ENCODE measurements at places on chromosomes 6 and 20.

GRCh38 chr6:49257549-49257948 is 205.5 kb downstream of the MMUT start:
- no peak for DNase-seq

DNA sequence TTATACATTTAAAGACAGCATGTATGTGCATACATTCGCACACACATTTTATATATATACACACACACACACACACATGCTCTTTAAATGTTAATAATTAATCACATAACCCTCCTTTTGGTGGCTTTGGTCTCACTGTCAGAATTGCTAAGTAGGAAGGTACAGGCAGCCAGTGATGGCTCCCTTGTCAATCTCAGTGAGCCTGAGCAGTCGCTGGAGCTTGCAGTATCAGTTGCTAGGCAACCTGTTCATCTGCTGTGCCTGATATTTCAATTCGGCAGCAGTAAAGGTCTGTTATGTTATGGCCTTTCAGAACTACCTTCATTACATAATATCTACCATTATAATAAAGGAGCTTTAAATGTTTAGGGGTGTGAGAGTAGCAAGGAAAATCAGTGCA is 374.3 kb downstream of the LMBRD1 start:
- no peak for DNase-seq

- DNase-seq = no peak
Measured at GRCh38 chr6:8400663-8401062, 34.7 kb downstream of the SLC35B3 start.

DNA sequence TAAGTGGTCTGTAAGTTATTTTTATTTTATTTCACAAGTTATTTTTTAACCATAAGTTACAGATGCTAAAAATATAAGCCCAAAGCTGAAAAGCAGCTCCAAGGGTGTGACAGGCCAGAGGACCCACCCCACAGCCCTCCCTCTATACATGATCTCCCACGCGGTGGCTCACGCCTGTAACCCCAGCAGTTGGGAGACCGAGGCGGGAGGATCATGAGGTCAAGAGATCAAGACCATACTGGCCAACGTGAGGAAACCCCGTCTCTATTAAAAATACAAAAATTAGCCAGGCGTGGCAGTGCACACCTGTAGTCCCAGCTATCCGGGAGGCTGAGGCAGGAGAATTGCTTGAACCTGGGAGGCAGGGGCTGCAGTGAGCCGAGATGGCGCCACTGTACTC is 32.2 kb downstream of the COL11A2 start:
- no peak for DNase-seq

- DNase-seq = no peak
Measured at GRCh38 chr6:23179994-23180393, 610.6 kb downstream of the HDGFL1 start.

DNA sequence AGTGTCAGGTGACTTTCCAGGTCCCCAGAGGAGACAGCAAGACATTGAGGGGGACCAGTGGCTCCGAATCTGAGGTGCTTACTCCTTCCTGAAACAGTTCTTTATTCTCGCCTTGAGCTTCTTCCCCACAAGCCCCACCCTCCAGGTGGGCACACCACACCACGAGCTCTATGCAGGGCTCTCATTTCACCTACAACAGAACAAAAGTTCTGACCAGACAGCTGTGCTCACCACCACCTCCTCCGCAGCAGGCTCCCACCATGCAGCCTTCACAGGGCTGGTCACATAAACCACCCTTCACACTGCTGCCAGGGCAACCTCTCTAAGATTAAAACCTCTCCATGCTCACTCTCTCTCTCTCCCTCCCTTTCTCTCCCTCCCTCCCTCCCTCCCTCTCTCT is 384.5 kb upstream of the ARID1B start:
- no peak for DNase-seq

- no peak for DNase-seq
Measured at GRCh38 chr20:45630371-45630770, 713 bp downstream of the WFDC9 start.

DNA sequence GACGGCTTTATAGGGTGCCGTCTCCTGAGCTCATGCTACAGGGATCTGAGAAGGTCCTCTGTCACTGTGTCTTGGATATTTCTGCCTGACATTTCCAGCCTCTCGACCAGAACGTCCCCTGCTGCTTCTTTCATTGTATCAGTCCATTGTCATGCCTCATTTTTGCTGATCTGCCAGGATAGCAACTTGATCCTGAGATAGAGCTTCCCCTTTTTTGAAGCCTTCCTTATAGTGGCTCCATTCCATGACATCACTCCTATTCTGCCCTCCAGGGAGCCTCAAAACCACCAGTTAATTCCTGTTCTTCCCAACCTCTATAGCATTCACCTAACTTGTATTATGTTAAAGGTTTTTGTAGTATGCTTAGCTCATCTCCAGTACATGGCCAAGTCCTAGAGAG is 431.8 kb upstream of the NOX3 start:
- no peak for DNase-seq

- DNase-seq = no peak
Measured at GRCh38 chr20:11697055-11697454, 220.6 kb upstream of the BTBD3 start.

DNA sequence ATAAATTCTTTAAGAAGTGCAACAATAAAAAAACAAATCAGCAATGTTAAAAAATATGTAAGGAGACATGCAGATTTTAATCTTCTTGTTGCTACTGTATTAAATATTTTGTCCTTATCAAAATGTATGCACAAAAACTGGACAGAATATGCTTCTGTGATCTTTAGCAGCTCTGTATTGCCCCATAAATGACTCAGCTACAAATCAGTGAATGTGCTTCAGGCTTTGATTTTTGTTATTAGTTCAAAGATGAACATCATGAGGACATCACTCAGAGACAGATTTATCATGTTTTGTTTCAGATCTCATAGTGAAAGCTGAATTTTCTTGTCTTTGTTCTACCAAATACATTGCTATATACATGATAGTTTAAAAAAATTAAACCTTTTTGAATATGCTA is 312.4 kb downstream of the GRIK2 start:
- DNase-seq = no peak

- DNase-seq = no peak
Measured at GRCh38 chr6:71299541-71300470, 11.2 kb downstream of the OGFRL1 start.

DNA sequence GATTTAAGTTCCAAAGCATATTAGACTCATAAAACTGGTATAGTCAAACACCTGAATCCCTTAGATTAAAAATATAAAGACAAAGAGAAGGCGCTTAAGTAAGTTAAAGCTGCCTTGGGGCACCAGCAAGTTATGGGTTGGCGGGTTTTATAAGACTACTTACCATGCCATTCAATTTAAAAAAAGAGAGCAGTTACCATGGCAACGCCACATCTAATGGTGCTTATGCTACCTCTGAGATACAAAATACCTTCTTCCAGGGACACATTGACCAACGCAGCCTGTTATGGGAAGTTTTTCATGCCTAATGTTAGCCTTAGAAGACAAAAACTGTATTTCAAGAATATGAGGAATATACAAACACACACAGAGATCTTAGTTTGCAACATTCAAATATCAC is 713.6 kb downstream of the RNF144B start:
- DNase-seq = no peak

DNA sequence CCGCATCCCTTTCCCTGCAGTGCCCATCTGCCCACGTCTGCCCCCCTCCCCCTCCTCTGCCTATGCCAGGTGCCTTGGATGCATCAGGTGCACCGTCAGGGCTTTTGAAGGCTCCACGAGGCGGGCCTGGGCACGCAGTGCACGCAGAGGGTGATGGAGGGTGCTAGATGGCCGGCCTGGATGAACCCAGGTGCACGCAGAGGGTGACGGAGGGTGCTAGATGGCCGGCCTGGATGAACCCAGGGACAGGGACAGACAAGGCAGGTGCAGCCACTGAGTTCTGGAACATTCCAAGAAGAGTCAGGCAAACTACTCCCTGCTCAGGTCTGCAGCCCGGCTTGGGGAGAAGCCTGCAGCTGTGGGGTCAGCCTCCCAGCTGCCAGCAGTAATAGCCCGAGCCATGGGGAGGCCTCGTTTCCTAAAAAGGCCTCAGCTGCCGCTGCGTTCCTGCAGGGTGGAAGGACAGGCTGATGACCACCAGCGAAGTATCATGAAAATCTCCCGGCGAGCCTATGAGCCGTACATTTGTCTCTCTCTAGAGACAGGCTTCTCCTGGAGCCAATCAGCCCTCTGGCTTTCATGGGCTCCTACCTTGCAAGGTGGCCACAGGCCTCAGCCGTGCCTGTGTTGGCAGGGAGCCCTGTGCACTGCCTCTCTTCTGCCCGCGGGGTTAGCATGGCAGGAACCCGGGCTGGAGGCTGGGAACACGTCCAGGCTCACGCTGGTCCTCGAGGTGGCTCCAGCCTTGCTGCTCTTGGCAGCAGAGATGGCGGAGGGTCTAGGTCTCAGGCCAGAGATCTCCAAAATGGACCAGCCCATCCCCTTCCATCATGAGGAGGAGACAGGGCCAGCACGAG is 29.6 kb downstream of the NTSR1 start:
- peak; percentile 45 for DNase-seq

DNA sequence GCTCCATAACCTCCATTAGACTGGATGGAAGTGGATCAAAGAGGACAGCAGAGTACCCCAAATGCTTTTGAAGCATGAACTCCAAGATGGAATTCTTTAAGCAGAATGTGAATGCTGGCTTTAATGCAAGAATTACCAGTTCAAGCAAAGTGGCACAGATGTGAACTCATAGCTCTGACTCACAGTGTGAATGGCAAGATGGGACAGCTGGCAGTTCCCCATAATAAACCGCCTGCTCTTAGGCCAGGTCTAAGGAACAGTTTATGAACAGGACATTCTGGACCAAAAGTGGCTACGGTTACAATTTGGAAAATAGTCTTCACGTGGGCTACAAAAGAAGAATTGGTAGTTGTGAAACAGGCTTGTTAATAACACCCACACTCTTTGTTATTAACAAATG is 76.5 kb downstream of the SPTLC3 start:
- DNase-seq = no peak

DNA sequence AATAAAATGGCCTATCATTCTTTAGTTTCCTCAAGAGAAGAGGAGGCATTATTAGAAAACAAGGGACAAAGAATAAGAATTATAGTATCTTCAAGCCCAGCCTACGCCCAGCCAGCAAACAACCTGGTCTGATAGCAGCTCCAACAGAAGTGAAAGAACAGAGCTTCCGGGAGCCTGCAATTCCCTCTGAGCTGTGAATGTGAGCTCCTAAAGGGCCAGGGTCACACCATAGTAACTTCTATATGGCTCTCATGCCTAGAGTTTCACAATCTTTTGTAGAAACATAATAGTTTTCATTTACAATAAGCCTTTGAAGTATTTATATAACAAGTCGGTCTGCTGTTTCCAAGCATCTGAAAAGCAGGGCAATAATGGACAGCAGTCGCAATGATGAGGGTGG is 116.5 kb downstream of the SMLR1 start:
- DNase-seq = no peak
